ENCODE measurements at places on chromosomes 6 and 20.

GRCh38 chr20:51381557-51381956 is 161.0 kb downstream of the NFATC2 start:
- DNase-seq = no peak

GRCh38 chr6:22896696-22897095 is 327.3 kb downstream of the HDGFL1 start:
- no peak for DNase-seq

- DNase-seq = no peak
Measured at GRCh38 chr6:47141171-47141570, 99.0 kb upstream of the ADGRF1 start.

DNA sequence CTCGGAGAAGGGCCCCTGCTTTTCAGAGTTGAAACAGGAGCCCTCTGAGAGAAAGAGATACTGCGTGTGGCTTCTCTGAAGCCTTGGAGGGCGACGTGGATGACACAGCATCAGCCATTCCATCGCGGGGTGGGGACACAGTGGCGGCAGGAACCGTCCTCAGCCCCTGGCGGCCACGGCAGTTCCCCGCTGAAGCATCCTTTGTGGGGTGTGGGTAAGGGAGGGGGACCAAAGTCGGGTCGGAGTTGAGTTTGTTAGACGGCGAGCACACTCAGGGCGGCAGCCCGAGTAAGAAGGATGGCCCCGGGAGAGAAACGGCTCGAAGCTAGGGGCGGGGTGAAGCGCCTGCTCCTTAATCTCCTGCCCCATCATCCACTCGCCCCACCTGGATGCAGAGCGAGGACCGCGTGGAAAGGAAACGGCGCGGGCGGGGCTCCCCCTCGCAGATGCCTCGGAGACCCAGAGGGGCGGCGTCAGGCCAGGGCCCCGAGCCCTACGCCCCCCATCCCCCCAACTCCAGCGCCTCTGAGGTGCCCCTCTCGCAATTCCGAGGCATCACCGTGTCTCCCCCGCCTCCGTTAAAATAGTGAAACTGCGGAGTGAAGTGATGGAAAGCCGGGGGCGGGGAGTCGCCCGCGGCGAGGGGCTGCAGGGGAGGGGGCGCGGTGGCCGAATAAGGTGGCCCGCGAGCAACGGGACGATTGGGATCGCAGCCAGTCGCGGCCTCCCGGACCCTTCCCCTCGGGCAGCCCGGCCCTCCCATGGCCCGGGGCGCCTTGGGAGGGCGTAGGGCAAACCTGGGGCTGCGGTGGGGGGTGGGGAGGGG is 796 bp upstream of the RREB1 start:
- peak; percentile 78 for DNase-seq

GRCh38 chr6:145749632-145750031 is 14.3 kb upstream of the EPM2A start:
- DNase-seq = no peak

DNA sequence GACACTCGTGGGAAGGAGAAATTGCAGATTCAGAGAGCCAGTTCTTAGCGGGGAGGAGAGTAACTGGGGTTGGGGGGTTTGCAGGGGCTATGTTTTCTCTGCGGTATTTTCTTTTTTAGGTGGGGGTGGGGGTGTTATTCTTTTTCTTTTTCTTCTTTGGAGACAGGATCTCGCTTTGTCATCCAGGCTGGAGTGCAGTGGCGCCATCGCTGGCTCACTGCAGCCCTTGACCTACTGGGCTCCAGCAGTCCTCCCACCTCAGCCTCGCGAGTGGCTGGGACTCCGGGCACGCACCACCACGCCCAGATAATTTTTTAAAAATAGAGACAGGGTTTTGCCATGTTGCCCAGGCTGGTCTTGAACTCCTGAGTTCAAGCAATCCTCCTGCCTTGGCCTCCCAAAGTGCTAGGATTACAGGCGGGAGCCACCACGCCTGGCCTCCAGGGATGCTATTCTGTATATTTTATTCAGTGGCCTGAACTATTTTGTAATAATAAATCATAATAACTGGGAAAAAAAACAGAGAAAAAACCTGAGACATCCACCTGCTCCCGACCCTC is 57.3 kb downstream of the UBE2V1 start:
- no peak for DNase-seq

GRCh38 chr6:87742106-87742505 is 40.1 kb upstream of the AKIRIN2 start:
- DNase-seq = peak; percentile 58

DNA sequence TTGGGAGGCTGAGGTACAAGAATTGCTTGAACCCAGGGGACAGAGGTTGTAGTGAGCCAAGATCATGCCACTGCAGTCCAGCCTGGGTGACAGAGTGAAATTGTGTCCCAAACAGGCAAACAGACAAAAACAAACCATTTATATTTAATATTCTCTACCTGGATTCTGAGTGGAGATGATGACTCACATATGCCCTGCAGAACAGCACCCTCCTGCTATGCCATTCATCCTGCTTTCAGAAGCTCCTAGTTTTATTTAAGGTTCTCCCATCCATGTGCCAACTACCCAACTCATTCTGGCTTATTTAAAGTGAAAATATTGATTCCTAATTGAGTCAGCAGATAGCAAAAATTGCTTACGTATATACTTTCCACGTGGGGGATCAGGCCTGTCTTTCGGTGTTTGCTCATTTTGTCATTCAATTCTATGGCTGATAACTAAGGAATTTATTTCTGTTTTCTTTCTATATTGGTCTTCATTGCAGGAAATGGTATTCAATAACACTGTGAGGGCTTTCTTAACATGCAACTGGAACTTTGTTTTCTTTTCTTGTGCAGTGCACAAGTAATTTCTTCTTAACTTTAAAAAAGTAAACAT is 459.1 kb upstream of the JAG1 start:
- no peak for DNase-seq

- no peak for DNase-seq
Measured at GRCh38 chr6:16244869-16245451, 6.6 kb downstream of the GMPR start.

- no peak for DNase-seq
Measured at GRCh38 chr6:98944598-98945081, 3.1 kb downstream of the FBXL4 start.

DNA sequence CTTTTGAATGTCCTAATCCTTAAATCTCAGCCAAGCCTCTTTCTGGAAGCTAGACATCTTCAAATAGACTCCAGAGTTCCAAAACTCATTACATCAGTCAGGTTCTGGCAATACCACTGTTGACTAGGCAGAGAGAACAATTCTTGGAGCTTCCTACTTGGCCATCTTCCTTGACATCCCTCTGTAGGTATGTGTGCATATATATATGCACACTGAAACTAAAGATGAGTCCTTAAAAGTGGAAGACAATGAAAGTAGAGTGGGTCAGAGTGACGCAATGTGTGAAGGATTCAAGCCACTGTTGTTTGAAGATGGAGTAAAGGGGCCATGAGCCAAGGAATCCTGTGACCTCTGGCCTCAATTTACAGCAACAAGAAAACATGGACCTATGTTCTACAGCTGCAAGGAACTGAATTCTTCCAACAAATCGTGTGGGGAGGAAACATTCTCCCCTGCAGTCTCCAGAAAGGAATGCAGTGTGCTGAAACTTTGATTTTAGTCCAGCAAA is 18.7 kb upstream of the DUSP22 start:
- DNase-seq = no peak

DNA sequence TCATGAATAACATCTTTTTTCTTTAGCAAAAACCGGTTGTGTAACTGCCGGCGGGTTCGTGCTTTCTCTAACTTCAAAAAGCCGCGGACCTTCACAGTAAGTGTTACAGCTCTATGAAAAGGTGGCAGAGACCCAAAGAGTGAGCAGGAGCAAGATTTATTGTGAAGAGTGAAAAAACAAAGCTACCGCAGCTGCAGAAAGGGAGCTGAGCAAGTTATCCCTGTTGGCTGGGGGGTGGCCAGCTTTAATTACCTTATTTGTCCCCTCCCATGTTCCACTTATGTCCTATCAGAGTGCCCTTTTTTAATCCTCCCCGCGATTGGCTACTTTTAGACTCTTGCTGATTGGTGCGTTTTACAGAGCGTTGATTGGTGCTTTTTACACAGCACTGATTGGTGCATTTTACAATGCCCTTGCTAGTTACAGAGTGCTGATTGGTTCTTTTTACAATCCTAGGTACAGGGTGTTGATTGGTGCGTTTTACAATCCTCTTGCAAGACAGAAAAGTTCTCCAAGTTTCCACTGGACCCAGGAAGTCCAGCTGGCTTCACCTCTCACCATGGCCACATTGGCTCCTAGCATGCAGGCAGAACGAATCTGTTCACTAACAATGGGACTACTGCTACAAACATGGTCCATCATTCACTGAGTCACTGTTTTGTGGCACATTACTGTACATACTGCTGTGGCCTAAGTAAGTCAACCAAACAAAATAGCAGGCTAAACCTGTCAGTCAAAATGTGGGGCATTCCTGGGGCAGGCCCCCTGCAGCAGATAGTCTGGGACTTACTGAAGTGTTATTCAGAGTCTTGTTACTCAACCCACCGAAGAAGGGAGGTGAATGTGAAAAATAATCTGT is 52.8 kb downstream of the MYLIP start:
- no peak for DNase-seq

DNA sequence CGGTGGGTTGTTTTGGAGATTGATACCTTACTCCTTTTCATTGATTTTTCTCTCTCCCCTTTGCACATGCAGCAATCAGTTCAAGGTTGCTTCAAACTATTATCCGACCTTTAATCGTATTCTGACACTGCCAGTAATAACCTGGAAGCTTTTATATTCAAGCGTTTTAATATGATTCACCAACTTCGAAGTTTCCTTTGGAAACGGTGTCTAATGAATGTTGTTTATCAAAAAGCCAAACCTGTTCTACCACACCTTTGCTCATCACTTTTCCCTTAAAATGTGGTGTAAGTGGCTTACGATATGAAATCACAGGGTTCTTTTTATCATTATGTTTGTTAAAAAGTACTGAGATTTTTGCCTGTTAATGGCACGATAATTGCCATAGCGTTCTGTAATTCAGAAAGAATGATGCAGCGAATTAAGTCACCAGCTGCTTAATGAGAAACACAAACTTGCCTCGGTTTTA is 660 bp downstream of the STXBP5 start:
- no peak for DNase-seq

GRCh38 chr6:52557389-52558265 is 19.2 kb downstream of the TRAM2 start:
- no peak for DNase-seq

DNA sequence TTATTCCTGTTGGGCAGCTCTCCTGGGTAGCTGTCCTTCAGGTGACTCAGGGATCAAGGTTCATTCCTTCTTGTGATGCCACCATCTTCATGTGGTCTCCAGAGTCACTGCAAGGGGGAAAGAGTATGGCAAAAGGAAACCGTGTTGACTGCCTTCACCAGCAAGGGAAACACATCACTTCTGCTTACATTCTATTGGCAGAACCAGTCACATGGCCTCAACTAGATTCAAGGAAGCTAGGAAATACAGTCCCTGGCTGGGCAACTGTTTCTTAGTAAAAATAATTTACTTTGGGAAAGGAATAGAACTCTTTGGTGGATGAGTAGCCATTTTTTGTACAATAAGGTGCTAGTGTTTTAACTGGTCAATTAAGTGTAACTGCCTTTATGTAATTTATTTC is 5.3 kb downstream of the ANKRD6 start:
- DNase-seq = no peak

- DNase-seq = no peak
Measured at GRCh38 chr6:143579703-143580102, 68.2 kb upstream of the FUCA2 start.

DNA sequence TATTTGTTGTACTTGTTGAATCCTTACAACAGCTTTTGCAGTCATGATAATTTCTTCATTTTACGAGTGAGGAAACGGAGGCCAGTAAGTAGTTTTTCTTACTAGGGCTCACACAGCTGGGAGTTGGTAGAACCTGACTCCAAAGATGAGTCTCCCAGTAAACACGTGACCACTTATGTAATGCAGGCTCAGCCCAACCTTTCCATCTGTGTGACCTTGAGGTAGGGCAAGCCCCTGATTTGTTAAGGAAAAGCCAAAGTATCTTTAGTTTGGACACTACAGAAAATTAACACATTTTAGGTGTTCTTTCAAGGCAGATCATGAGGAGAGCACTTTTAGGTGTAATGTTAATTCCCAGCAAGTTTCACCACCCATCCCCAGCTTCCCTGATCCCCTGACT is 111.3 kb downstream of the LRRC1 start:
- no peak for DNase-seq

GRCh38 chr6:35343092-35343834 is 905 bp downstream of the PPARD start:
- DNase-seq = peak; percentile 32

DNA sequence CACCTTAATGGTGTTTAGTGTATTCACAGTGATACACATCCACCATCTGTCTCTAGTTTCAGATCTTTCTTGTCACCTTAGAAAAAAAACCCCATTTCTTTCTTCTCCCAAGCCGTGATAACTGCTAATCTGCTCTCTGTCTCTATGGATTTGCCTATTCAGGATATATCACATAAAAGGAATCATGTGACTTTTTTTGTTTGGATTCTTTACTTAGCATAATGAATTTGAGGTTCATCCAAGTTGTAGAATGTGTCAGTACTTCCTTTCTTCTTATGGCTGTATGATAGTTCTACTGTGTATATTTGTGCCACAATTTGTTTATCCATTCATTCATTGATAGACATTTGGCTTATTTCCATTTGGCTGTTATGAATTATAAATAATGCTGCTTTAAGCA is 57.1 kb downstream of the ITCH start:
- DNase-seq = no peak

DNA sequence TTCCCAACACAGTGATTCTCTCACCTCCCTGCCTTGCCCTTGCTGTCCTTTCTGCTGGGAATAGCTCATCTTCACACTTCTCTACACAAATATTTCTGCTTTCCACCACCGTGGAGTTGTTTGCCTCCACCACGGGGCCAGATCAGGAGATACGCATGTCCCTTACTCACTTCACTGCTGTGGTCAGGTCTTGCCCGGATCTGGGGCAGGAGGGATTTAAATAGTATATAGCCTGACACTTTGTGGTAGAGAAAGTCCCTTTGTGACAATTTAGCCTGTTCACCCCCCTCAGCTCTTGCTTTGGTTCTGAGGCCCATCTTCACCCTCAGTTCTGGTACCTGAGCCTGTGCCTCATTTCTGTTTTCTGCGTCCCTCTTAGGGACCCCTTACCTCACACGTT is 92.6 kb upstream of the PREP start:
- DNase-seq = no peak
